ENCODE measurements at places on chromosomes 2 and 18.

DNA sequence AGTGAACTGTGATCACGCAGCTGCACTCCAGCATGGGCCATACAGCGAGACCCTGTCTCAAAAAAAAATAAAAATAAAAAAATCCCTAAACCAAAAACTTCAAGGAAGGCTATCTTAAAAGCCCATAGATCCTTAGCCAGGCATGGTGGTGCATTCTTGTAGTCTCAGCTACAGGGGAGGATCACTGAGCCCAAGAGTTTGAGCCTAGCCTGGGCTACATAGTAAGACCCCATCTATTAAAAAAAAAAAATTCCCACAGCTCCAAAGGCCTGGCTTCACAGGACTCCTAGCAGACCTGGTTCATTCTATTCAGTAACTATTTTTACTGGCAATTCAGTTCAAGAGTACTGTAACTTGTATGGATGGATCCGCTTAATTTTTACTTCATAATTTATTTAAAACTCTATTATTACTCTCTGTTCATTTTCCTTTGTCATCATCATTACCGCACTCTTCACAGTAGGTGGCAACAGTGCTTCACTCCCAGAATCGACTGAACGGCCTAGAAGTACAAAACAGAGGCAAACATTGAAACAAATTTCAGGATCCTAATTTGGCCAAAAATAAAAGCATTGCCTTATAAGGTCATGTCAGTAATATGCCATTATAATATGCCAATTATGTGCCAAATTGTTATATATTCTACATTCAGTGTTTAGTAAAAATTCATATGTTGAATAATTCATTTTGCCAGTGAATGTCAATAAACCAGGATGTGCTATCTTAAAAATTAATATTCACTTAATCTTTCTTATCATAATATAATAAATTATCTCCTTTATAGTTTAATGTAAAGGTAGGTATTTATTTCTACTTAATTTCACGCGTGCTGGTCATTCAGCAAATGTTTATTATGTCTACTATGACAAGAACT lies 14.3 kb upstream of the STAM2 start:
- DNase-seq, result peak; percentile 22

DNA sequence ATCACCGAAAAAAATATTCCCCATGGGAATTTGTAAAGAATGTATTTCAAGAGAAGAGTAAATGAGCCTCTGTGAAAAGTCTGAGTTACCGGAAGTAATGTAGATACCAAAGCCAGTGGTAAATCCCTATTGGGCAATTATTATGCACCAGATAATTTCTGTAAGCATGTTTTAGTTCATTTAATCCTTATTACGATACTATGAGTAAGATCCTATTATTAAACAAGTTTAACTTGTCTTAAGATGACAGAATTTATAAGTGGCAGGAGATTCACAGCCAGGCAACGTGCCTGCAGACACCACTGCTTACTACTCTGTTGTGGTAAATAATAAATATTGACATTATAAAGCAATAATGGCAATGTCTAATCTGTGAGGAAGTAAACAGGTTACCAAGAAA lies 280.8 kb upstream of the RGPD4 start:
- DNase-seq, result no peak

- no peak for DNase-seq
Measured at GRCh38 chr2:182393270-182393760, 33.5 kb downstream of the PDE1A start.

DNA sequence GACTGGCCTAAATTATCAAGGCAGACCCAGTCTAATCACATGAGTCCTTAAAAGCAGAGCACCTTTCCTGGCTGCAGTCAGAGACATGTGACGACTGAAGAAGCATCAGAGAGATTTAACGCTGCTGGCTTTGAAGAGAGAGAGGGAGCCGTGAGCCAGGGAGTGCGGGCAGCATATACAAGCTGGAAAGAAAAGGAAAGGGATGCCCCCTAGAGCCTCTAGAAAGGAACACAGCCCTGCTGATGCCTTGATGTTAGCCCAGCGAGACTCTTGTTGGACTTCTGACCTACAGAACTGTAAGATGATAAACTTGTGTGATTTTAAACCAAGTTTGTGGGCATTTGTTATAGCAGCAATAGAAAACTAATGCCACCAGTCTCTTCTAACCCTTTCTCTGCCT lies 58.1 kb downstream of the HEATR5B start:
- no peak for DNase-seq

- DNase-seq, result no peak
Measured at GRCh38 chr2:105085525-105085924, 47.7 kb downstream of the MRPS9 start.

GRCh38 chr18:7568426-7568825 lies 1.3 kb downstream of the PTPRM start:
- DNase-seq, result no peak

- no peak for DNase-seq
Measured at GRCh38 chr2:143732871-143733270, 603.7 kb downstream of the ARHGAP15 start.

DNA sequence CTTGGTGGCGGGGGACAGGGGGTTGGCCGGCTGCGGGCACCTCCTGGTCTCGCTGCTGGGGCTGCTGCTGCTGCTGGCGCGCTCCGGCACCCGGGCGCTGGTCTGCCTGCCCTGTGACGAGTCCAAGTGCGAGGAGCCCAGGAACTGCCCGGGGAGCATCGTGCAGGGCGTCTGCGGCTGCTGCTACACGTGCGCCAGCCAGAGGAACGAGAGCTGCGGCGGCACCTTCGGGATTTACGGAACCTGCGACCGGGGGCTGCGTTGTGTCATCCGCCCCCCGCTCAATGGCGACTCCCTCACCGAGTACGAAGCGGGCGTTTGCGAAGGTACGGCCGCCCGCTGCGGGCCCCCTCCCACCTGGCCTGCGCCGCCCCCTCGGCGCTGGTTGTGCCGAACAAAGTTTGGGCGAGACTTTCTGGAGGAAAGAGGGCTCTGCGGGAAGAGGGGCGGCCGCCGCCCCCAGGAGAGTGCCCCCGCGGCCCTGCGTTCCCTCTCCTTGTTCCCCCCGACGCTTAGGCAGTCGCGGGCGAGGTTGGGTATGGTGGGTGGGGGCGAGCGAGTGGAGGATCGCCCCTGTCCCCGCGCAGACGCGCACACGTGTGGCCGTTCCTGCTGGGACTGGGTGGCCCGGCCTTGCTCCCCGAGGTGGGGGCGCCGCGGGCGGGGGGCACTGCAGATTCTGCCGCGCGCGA lies 866 bp downstream of the CRIM1 start:
- peak; percentile 25 for DNase-seq

DNA sequence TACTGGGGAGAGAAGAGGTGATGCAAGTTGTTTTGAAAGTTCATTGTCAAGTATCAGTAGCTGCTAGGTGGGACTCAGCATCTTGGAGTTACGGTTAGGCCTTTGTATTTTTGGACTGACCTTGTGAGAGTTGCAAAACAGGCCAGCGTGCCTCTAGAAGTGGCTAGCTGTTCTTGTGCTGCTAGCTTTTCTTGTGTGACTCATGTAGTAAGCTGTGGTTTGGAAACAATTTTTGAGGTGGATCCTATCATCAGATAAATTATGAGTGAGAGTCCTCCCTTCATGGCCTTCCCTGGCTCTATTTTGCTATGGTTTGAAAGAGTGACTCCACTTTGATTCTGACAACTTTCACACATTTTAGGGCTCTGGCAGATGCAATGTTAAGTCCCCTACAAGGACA lies 409.2 kb upstream of the HS6ST1 start:
- no peak for DNase-seq

DNA sequence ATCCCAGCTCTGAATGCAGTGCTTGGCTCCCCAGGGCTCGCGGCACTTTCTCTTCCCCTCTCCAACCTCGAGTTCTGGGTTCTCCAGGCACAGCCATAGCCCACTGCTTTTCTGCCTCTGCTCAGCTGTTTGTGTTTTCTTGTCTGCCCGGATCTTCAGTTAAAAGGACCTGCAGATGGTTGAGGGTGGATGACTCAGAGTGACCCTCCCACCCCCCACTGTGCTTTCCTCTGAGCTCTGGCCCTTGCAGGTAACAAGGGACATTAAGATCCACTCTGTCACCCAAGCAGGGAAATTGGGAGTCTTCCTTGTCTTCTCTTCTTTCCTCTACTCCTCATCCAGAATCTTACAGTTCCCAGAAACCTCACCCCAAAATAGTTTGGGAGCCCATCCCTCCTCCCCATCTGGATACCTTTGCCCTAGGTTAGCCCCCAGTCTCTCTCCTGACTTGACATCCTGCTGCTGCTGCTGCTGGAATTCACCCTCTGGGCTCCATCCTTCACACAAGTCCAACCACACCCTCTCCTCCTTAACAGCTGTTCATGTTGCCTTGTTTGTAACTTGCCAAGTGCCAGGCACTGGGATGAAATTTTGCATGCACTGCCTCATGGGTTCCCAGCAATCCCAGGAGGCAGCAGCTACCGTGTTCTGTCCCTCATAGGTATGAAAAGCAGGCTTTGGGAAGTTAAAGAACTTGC lies 157.9 kb upstream of the TTC39C start:
- DNase-seq, result no peak

DNA sequence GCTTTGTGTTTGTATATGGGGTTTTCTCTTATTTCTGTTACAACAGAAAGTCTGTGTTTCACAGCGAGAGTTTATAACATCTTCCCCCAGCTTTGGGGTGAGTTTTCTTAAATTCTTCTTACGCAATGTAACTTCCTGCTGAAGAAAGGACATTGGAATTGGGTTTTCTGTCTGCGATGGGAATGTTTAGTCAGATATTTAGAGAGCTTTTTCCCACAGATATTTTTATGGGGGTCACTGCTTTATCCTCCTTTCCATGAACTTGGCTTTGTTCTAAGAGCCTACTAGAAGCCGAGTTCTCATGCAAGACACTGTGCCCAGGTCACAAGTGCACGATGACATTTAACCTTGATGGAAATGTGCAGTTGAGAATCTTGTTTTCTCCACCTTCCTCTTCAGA lies 22.1 kb downstream of the B3GNT2 start:
- no peak for DNase-seq

- no peak for DNase-seq
Measured at GRCh38 chr18:22643731-22644130, 226.0 kb upstream of the CTAGE1 start.

DNA sequence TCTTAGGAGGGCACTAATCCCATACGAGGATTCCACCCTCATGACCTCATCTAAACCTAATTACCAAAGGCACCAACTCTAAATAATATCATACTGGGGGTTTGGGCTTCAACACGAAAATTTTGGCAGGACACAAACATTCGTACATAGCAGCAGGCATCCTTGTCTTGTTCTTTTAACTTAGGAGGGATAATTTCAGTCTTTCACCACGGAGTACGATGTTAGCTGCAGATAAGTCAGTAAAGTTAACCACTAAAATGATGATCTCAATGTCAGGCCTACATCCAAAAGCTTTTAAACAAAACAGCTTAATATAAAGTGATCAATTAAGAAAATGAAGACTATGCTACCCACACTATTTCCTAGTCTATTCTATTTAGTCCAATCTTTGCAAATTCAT lies 74.9 kb downstream of the ID2 start:
- no peak for DNase-seq

- no peak for DNase-seq
Measured at GRCh38 chr2:28674062-28674712, 77.4 kb upstream of the PPP1CB start.

DNA sequence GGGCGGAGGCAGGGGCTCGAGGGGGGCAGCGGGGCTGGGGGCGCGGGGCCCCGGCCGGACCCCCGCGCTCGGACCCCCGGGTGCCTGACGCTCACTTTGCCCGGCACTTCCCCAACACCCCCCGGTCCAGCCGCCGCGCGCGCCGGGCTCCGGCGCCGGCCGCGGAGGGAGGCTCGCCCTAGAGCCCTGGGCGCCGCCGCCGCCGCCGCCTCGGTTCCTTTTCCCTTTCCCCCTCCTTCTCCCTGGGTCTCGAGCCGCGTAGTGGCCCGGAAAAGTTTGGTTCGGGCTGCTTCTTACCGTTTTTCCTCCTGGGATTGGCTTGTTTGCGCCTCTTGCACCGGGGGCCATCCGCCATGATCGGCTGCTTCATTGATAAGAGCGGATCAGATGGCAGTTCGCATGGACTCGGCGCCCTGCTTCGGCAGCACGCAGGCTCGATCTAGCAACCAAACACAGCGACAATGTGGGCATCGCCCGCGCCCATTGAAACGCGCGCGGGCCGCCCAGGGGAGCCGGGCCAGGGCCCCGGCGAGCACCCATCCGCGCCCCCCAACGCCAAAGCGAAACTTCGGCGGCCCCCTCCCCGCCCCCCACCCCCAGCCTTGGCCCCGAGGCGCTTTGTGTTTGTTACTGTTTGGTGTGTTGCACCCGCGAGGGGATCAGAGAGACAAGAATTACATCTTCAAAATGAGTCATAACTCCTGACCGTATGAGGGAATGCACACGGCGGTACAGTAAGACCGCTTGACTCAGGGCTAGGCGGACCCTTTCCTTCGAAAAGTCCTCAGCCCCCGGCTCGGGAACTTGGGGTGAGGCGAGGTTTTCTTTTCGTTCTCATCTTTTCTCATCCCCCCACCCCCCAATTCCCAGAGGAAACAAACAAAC lies 2.7 kb downstream of the ZEB2 start:
- peak; percentile 70 for DNase-seq

GRCh38 chr2:28356095-28356911 lies 36.4 kb upstream of the FOSL2 start:
- DNase-seq, result peak; percentile 62

GRCh38 chr2:9240745-9241144 lies 34.1 kb downstream of the ASAP2 start:
- no peak for DNase-seq

DNA sequence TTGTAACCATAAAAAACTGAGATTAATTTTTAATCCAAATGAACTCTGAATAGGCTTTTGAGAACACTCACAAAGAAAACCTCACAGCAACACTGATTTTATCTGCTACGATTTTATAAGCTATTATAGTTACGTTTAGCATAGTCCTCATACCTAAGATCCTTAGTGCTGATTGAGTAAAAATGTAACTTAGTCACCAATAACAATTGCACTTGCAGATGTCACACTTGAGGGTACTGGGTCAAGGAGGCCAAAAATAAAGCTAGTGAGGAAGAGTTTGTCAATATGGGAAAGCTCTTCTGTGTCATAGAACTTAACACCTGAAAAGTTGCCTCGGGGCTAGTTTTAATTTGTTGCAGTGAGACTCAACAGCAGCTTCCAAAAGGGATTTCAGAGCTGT lies 706.5 kb upstream of the FAM98A start:
- DNase-seq, result no peak

DNA sequence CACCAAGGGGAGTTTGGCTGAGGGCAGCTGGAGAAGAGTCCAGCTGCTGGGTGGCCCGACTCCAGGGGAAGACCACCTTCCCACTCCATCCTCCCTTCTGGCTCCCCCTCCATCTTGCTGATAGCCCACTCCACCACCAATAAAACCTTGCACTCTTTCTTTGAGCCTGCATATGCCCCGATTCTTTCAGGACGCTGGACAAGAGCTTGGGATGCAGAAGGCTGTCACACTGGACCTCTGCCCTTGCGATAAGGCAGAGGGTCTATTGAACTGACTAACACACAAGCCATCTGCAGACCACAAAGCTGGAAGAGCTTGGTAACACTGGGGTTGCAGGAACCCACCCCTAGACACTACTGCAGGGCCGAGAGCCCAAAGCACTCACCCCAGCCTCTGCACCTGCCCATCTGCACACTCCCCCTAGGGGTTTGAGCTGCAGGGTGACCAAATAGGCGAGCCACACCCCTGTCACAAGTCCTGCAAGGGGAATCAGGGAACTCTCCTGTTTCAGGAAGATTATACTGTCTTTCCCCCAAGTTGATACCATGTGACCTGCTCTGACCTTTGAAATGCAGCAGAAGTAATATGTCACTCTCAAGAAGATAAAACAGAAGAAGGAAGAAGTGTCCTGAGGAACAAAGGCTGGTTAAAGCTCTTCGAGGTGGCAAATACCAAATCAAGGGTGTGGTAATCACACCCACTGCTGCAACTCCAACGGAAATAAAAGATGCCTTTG lies 70.5 kb downstream of the SMAD4 start:
- no peak for DNase-seq

- DNase-seq, result no peak
Measured at GRCh38 chr2:68645523-68645922, 2.1 kb downstream of the PROKR1 start.

GRCh38 chr18:37553633-37554398 lies 11.8 kb downstream of the CELF4 start:
- peak; percentile 13 for DNase-seq

All from CD4-positive, alpha-beta T cell treated with Interleukin-15 for 1 hour (primary cell).